ENCODE measurements at places on chromosomes 1 and 21. TPM values are rescaled to one million over a fixed set of nuclear protein-coding genes. Genes with fewer than 3 reads are reported as not detected.

DNA sequence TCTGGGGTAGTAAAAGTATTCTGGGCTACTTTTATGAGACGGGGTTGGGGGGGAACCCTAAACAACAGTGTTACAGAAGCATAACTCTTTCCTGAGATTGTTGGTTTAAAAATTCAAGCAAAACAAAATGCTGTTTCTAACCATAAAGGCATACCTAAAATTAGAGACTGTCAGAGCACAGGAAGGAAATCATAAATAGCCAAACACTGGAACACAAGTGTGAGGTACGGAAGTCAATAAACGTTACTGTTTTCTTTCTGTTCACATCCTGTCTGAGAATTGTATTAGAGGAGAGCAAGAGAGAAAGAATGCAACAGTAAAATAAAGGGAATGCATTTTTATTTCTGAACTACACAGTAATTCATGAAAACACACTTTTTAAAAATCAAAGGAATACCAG, 42.8 kb upstream of the IL12RB2 start:
- DNase-seq: no peak

DNA sequence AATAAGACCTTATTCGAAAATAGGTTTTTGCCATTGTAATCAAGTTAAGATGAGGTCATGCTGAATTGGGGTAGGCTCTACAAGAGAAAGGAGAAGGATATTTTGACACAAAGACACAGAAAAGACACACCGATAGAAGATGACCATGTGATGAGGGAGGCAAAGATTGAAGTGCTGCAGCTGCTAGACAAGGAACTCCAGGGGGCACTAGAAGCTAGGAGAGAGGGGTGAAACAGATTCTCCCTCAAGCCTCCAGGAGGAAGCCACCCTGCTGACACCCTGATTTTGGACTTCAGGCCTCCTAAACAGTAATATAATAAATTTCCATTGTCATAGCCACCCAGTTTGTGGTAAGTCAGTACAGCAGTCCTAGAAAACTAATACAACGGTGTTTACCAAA, 506.8 kb upstream of the CAMK1G start:
- no peak for DNase-seq

- no peak for DNase-seq
These were observed 251.0 kb downstream of the TTLL7 start for GRCh38 chr1:83747853-83748482.

DNA sequence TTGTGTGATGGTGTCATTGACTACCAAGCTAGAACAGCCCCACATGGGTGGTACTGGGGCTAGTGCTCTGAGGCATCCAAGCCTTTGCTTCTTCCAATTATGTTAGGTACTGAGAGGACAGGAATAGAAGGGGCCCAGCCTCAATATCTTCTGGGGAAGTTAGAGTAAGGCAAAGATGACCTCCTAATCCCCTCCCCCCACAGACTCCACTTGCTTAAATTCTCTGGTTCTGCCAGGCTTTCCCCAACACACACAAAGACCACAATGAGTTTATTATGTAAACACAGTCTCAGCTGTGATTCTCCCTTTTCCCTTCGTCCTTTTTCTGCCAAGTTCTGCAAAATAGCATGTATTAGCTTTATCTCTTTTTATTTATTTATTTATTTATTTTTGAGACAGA, 3.1 kb upstream of the TACSTD2 start:
- DNase-seq: no peak

- DNase-seq: no peak
These were observed 282.5 kb downstream of the VAV3 start for GRCh38 chr1:107682467-107682866.

DNA sequence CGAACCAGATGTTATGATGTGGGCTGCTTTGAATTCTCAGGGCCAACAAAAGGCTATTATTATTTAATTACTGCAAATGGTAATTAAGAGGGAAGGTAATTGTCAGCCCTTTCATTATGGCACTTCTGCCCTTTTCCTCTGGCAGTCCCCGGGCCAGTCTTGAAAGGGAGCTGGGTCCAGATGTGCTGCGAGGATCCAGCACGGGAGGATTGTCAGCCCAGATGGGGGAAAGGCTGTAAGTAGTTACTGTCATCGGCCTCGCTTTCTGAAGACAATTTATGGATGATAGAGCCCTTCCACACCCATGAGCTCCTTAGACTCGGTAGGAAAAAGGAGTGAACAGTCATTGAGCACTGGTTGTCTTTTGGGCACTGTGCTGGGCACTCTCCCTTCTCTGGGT, 8.7 kb upstream of the ZNF362 start:
- no peak for DNase-seq

GRCh38 chr1:11882814-11883538, 24.2 kb upstream of the NPPB start:
- DNase-seq: no peak

GRCh38 chr1:26530895-26531598, 1.5 kb downstream of the RPS6KA1 start:
- peak; percentile 77 for DNase-seq

DNA sequence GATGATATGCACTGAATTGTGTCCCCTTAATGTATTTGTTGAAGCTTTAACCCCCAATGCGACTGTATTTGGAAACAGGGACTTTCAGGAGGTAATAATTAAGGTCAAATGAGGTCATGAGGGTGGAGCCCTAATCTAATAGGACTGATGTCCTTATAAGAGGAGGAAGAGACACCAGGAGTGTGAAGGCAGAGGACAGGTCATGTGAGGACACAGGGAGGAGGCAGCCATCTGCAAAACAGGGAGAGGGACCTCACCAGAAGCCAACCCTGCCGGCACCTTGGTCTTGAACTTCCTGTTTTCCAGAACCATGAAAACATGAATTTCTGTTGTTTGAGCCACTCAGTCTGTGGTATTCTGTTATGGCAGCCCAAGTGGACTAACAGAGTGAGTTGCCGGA, 15.3 kb downstream of the SYF2 start:
- DNase-seq: no peak

GRCh38 chr1:92481971-92482664, 4.6 kb downstream of the GFI1 start:
- DNase-seq: peak; percentile 54

The DIP2A gene
- polyA plus RNA-seq: 75.3 TPM

The MAP7D1 gene
- 67.7 TPM for polyA plus RNA-seq

The TMEM125 gene
- polyA plus RNA-seq: 44.0 TPM

The TTLL10 gene
- polyA plus RNA-seq: 3.0 TPM

The PERM1 gene
- polyA plus RNA-seq: 0.34 TPM
